ENCODE measurements at places on chromosomes 2 and 18. TPM values are rescaled to one million over a fixed set of nuclear protein-coding genes. Genes with fewer than 3 reads are reported as not detected.

The ZNF2 gene
- 3.4 TPM for total RNA-seq

The PLCD4 gene
- 0.64 TPM for total RNA-seq

The UBXN2A gene
- total RNA-seq, result 14.1 TPM

The PIK3C3 gene
- total RNA-seq, result 40.4 TPM

DNA sequence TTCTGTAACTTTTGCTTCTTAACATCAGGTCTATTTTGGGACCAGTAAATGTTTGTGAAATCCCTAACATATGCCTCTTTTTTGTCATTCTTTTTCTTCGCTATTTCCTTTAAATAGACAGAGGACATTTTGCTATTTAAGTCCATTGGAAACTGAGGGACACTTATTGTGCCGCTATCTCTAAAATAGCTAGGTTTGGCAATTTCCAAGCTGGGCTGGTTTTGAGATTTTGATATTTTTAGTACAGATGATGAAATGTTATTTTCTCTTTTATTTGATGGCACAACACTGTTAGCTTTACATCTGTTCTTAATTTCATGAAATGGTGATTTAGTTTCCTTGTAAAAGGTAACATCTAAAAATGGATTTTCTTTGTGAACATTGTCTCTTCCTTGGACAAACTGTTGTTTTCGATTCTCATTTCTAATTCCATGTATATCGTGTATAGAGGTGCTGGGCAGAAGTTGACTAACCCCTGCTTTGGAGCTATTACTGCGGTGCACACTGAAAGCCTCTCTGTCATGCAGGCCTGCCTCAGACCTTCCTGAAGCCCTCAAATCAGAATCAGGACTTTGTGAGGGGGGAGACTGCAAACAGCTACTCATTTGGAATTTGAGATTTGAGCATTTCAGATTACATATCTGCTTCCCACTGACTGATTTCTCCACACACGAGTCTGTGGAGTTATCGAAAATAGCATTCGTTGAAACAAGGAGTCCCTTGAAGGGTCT lies 594 bp downstream of the RAD51AP2 start:
- H3K36me3 ChIP-seq, result no peaks in the 10 kb centered on the region
- H3K27ac ChIP-seq, result no peak overlapping the region
- peak overlapping the region; percentile 43 for H3K4me3 ChIP-seq
- DNase-seq, result no peak
- H3K4me1 ChIP-seq, result peaks cover 11% of the 10 kb centered on the region
- no peaks in the 10 kb centered on the region for H3K27me3 ChIP-seq

DNA sequence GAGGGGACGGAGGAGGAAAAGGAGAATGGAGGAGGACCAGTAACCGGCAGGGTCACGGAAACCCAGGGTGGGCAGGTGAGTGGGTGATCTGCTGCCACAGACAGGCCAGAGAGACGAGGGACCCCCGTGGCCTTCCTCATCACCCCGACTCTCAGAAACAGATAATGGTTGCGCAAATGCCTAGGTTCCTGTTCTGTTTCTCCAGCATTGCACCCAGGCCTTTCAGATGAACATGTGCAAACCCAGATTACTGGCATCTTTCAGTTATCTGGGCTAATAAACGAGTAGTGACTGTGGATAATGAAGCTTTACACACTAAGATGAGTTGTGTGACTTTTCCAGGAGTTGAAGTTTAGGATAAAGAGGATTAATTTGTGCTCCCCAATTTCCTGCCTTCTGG lies 46.5 kb downstream of the TET3 start:
- H3K4me3 ChIP-seq, result no peak overlapping the region
- H3K4me1 ChIP-seq, result no peaks in the 10 kb centered on the region
- no peak overlapping the region for H3K27ac ChIP-seq
- H3K27me3 ChIP-seq, result no peaks in the 10 kb centered on the region

DNA sequence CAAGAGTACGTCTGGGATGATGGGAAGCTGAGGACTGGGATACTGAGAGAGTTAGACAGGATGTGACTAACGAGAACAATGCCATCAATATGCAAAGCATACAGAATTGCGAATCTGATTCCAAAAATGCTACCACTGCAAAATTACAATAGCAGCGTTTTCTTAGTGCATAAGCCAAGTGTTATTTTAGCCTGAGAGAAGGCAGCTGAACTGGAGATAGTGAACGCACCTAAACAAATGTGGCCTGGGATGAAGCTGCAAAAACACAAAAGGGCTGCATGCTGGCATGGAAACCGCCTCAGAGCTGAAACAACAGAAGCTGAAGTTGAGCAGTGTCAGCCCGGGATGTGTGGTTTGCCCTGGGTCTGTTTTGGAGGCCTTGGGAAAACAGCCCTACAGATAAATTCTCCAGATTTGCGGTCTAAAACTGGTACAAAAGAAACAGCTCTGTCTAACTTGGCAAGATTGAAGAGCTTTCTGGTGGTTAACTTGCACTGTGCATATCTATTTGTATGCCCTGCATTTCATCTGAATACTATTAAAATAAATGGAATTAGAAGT lies 45.5 kb downstream of the LYPD6 start:
- no peak for DNase-seq
- no peak overlapping the region for H3K27ac ChIP-seq
- no peaks in the 10 kb centered on the region for H3K4me1 ChIP-seq
- peaks cover 4% of the 10 kb centered on the region for H3K27me3 ChIP-seq
- H3K4me3 ChIP-seq, result no peak overlapping the region

DNA sequence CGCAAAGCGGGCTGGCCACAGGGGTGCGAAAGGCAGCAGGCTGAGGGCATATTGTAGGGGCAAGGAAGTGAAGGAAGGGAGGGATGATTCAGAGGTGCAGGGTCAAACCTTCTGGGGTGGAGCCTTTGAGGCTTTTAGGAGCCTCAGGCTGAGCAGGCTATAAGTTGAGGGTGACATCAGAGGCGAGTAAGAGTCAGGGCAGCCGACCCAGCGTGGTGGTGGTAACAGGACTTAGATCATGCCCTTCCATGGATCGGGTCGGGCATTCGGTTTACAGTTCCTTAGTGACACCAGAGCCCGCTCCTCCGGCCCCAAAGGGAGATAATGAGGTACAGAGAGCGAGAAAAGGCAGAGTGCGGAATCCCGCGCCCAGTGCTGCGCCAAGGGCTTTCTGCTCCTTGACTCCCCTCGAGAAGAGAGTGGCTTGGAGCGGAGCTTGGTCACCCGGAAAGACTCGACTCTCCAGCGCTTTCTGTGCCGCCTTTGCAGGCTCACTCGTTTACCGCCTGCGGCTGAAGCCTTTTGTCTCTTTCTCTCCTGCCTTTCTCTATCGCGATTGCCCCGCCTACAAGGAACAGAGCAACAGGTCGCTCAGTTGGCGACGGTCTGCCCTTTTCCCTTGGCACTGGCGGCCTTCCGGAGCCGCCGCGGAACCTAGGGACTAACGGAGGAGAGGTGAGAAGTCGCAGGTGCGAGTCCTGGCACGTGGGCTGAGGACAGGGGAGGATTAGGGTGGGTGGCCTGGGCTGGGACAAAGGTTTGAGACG lies 720 bp downstream of the LBX2 start:
- H3K27ac ChIP-seq, result no peak overlapping the region
- no peaks in the 10 kb centered on the region for H3K27me3 ChIP-seq
- no peak for DNase-seq
- H3K4me3 ChIP-seq, result no peak overlapping the region
- no peaks in the 10 kb centered on the region for H3K36me3 ChIP-seq
- H3K4me1 ChIP-seq, result peaks cover 12% of the 10 kb centered on the region

DNA sequence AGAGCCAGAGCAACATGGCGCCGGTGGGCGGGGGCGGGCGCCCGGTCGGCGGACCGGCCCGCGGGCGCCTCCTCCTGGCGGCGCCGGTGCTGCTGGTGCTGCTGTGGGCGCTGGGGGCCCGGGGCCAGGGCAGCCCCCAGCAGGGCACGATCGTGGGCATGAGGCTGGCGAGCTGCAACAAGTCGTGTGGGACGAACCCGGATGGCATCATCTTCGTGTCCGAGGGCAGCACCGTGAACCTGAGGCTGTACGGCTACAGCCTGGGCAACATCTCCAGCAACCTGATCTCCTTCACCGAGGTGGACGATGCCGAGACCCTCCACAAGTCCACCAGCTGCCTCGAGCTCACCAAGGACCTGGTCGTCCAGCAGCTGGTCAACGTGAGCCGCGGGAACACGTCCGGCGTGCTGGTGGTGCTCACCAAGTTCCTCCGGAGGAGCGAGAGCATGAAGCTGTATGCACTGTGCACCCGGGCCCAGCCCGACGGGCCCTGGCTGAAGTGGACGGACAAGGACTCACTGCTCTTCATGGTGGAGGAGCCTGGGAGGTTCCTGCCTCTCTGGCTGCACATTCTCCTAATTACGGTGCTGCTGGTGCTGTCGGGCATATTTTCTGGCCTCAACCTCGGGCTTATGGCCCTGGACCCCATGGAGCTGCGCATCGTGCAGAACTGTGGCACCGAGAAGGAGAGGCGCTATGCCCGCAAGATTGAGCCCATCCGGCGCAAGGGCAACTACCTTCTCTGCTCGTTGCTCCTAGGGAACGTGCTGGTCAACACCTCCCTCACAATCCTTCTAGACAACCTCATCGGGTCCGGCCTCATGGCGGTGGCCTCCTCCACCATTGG lies 507 bp downstream of the CNNM4 start:
- peak overlapping the region; percentile 62 for H3K27ac ChIP-seq
- no peak for DNase-seq
- no peaks in the 10 kb centered on the region for H3K27me3 ChIP-seq
